MM.1S (cell line): ENCODE measurements at places on chromosomes 11 and 22.

- no peaks in the 10 kb centered on the region for H3K4me1 ChIP-seq
- no peak overlapping the region for H3K27ac ChIP-seq
- no peak for DNase-seq
- no peaks in the 10 kb centered on the region for H3K27me3 ChIP-seq
- H3K4me3 ChIP-seq = no peak overlapping the region
Measured at GRCh38 chr11:9711454-9712307, 47.8 kb downstream of the SWAP70 start.

- H3K4me1 ChIP-seq = no peaks in the 10 kb centered on the region
- H3K4me3 ChIP-seq = no peak overlapping the region
- no peak for DNase-seq
- H3K27me3 ChIP-seq = peaks cover 60% of the 10 kb centered on the region
Measured at GRCh38 chr11:1559111-1559951, 12.7 kb downstream of the DUSP8 start.

DNA sequence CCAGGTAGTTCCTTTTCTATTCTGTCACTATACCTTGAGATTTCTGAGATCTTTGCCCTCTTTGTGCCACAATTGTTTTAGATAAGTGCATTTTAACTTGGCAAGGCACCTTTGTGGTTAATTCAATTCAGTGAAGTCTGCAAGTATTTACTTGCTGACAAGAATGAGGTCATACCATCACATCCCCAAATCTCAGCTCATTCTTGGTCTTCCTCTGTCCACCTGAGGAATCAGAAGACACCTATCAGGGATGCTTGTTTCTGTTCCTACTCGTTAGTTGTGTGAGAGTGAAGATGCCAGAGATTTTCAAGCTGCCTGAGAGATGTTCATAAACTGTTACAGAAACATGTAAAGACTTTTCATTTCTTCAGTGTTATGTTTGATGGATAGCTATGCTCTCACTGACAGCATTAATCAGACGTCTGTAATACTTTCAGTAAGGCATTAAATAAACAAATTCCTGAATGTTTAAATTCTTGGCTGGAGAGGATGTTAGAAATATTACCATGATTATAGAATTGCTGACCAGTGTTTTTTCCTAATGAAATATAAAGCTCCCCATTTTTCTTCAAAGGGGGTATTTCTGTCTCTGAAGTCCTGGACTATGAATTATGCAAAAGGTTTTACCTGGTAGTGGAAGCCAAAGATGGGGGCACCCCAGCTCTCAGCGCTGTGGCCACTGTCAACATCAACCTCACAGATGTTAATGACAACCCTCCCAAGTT lies 135.0 kb upstream of the MTNR1B start:
- H3K4me1 ChIP-seq = peaks cover 34% of the 10 kb centered on the region
- DNase-seq = no peak
- no peaks in the 10 kb centered on the region for H3K27me3 ChIP-seq
- H3K36me3 ChIP-seq = no peaks in the 10 kb centered on the region
- no peak overlapping the region for H3K27ac ChIP-seq

- no peak for DNase-seq
- H3K36me3 ChIP-seq = no peaks in the 10 kb centered on the region
- H3K4me1 ChIP-seq = no peaks in the 10 kb centered on the region
- H3K27me3 ChIP-seq = no peaks in the 10 kb centered on the region
- H3K27ac ChIP-seq = no peak overlapping the region
- H3K4me3 ChIP-seq = no peak overlapping the region
Measured at GRCh38 chr11:123719452-123719851, 22.0 kb downstream of the ZNF202 start.

DNA sequence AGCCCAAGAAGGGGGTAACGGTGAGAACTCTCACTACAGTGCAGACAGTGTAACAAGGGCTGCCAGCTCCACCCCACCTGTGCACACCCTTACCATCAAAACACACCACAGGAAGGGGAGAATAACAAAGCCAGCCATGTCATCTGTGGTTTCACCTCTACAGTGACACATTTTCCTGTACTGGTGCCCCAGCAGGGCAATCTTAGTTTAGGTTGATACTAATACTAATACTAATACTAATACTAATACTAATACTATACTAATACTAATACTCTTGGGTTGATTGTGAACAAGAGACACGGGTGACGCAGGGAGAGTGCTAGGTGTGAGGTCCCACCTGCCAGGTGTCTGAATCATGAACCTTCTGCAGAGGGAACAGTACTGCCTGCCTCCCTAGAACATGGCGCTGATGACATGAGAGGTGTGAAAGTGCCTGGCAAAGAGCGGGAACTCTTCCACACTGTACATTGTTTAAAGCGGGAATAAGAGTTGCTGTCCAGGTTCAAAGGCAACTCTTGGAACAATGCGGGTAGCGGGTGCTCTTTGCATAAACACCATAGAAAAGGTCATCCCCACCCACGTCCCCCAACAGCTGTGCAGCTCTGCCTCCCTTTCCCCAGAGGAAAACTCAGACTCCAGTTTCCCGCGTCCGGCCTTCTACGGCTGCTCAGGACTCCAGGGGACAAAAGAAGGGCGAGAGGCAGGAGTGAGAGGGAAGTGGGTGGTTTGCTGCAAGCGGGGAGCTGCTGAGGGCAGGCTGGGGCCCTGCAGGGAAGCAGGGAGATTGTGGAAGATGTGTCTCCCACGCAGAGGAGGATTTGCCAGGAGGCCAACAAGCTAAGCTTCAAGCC lies 25.0 kb upstream of the TMPRSS4 start:
- no peaks in the 10 kb centered on the region for H3K27me3 ChIP-seq
- DNase-seq = peak; percentile 30
- H3K27ac ChIP-seq = no peak overlapping the region
- H3K36me3 ChIP-seq = no peaks in the 10 kb centered on the region
- H3K4me3 ChIP-seq = no peak overlapping the region

DNA sequence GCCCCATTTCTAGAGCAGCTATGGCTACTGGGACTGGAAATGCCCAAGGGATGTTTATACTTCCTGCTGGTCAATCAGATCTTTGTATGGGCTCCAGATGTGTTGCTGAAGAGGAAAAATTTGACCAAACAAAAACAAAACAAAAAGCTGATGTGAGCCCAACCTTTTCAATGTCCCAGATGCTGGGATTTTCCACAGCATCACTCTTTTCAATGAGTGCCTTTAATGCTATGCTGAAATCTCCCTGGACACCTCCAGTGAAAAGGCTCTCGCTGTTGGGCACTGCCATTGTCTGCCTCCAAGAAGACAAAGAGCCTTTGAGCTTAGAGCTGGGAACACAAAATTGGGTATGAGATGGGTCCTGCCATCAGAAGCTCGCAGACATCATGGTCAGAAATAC lies 671.9 kb downstream of the NTM start:
- no peak overlapping the region for H3K27ac ChIP-seq
- H3K4me3 ChIP-seq = no peak overlapping the region
- no peaks in the 10 kb centered on the region for H3K4me1 ChIP-seq
- DNase-seq = no peak

DNA sequence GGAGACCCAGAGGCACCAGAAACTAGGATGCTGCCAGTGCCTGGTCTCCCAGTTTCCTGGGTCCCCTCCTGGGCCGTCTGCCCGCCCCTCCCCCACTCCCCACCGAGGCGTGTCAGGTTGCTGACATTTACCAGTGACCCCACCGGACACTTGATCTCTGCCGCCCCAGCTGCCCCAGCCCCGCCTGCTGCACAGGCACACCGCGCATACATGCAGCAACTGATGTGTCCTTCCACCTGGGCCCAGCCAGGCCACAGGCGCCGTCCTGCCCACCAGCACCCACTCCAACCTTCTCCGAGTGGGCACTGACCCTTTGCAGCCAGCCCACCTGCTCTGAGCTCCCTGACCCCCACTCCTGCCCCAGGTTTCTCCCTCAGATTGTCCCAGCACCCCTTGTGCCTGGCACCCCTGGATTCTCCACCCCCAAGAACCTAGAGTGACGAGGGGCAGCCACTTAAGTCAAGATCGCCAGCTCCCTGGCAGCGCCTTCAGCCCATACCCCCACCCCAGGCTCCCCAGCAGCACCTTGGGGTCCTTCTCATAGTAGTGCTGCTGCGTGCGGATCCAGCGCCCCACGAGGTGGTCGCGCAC lies 548 bp downstream of the PYGM start:
- no peak overlapping the region for H3K27ac ChIP-seq
- DNase-seq = no peak
- no peak overlapping the region for H3K4me3 ChIP-seq
- peaks cover 3% of the 10 kb centered on the region; the same call in 1 of the 2 replicates for H3K36me3 ChIP-seq
- H3K27me3 ChIP-seq = no peaks in the 10 kb centered on the region
- H3K4me1 ChIP-seq = no peaks in the 10 kb centered on the region

DNA sequence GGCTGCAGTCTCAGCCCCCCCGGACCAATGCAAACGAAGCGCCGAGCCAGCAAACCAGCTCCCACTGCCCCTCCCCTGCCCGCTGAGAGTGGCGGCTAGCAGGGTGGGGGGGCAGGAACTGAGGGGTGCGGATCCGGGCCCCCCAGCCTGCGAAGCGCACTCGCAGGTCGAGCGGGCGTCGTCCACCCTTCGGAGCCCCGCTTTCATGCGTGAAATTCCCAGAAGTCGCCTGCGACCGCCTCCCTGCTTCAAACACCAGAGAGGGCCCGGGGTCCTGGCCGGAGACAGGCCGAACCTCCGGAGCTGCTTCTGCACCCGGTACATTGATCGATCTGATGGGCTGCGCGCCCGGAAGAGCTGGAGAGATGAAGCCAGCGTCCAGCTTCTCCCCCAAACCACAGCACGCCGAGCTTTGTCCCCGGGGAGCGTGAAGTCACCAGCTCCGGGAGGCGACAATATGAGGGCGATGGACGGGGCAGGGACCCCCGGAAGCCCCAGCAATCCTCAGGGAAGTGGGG lies 646 bp upstream of the PATZ1 start:
- peak overlapping the region; percentile 64 for H3K4me3 ChIP-seq
- H3K27ac ChIP-seq = peak overlapping the region; percentile 83
- H3K4me1 ChIP-seq = peaks cover 15% of the 10 kb centered on the region
- DNase-seq = no peak
- H3K36me3 ChIP-seq = no peaks in the 10 kb centered on the region

- peak overlapping the region; percentile 67; the same call in 1 of the 2 replicates for H3K27ac ChIP-seq
- peak overlapping the region; percentile 16; the same call in 1 of the 2 replicates for H3K4me3 ChIP-seq
- no peaks in the 10 kb centered on the region for H3K27me3 ChIP-seq
- no peaks in the 10 kb centered on the region for H3K4me1 ChIP-seq
Measured at GRCh38 chr11:112016765-112017376, 8.3 kb upstream of the DLAT start.

GRCh38 chr11:103812680-103813079 lies 223.8 kb upstream of the DDI1 start:
- H3K4me3 ChIP-seq = no peak overlapping the region
- DNase-seq = no peak
- H3K27me3 ChIP-seq = no peaks in the 10 kb centered on the region

DNA sequence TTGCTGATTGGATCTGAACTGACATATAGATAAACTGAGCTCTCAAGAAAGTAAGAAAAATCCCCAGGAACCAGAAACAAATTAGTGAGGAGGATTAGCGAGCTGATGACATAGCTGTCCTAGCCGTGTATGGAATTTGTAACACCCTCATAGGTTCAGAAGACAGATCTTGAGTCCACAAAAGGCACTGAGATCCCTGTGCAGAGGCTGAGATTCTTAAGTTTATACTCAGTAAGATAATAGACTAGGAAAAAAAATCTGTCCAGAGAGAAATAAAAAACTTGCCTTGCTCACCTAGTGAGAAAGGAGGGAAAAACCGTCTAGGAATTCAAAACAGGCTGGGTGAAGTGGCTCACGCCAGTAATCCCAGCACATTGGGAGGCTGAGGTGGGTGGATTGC lies 4.6 kb downstream of the NUMA1 start:
- no peak overlapping the region for H3K4me3 ChIP-seq
- H3K27me3 ChIP-seq = no peaks in the 10 kb centered on the region
- no peaks in the 10 kb centered on the region for H3K36me3 ChIP-seq
- no peak overlapping the region for H3K27ac ChIP-seq
- peaks cover 41% of the 10 kb centered on the region for H3K4me1 ChIP-seq

DNA sequence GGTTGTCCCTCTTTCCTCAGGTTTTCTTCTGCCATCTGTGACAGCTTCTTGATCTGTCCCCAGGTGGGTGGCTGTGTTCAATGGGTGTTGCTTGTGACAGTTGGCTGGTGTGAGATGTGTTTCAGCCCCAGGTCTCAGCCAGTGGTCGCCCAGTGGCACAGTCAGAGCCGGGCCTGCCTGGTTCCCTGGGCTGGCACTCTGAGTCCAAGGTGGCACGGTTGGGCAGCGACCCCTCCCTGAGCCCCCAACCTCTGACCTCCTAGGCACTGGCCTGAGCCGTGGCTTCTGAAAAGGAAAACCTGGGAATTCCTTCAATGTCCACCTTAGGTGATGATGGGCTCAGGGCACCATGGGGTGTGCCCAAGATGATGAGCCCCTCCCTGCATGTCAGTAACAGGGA lies 14.0 kb upstream of the PRODH start:
- no peak overlapping the region for H3K27ac ChIP-seq
- peaks cover 27% of the 10 kb centered on the region for H3K27me3 ChIP-seq
- H3K4me1 ChIP-seq = no peaks in the 10 kb centered on the region
- no peak for DNase-seq
- no peaks in the 10 kb centered on the region for H3K36me3 ChIP-seq

DNA sequence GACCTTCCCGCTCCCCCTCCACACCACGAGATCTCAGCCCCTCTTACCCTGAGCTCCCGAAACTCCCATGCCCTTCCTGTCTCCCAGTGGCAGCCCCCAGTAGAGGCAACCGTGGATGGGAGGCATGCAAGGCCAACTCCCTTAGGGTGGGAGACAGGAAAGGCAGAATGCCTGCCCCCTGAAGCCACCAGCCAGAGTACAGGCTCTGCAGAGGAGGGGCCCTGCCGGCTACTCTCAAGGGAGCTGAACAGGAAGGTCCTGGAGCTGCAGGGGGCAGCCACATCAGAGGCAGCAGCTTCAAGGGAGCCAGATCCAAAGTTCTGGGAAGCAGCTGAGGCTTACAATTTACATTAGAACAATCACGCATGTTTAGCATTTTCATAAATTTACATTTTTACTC lies 38.3 kb downstream of the PDE2A start:
- no peak overlapping the region for H3K27ac ChIP-seq
- H3K27me3 ChIP-seq = peaks cover 64% of the 10 kb centered on the region
- H3K4me3 ChIP-seq = no peak overlapping the region
- DNase-seq = no peak
- no peaks in the 10 kb centered on the region for H3K36me3 ChIP-seq
- H3K4me1 ChIP-seq = peaks cover 4% of the 10 kb centered on the region; the same call in 1 of the 2 replicates

GRCh38 chr11:117502015-117502778 lies 174.5 kb downstream of the CEP164 start:
- no peak for DNase-seq
- H3K4me3 ChIP-seq = no peak overlapping the region
- H3K27me3 ChIP-seq = peaks cover 98% of the 10 kb centered on the region
- H3K27ac ChIP-seq = no peak overlapping the region
- H3K4me1 ChIP-seq = no peaks in the 10 kb centered on the region

DNA sequence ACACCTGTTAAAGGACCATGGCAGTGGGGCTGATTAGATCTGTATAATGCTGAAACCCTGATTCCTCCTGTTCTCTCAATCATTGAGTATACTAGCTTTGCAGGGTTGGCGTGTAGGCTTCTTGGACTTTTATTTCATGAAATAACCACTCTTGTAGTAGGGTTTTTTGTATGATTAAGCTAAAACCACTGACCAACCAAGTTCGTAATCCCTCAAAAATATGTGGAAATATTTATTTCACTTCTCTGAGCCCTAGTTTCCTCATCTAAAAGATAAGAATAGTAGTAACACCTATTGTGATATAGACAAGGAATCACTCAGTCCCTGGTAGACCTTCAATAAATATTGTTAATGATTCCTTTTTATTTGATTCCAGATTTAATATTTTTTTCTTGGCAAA lies 4.2 kb downstream of the API5 start:
- no peaks in the 10 kb centered on the region; the same call in 1 of the 2 replicates for H3K36me3 ChIP-seq
- no peak overlapping the region for H3K27ac ChIP-seq
- DNase-seq = no peak
